Placental pericyte (primary cell): ENCODE measurements at places on chromosomes 13 and 19. TPM values are rescaled to one million over a fixed set of nuclear protein-coding genes. Genes with fewer than 3 reads are reported as not detected.

Gene IGSF23
- not detected in 2 replicates for total RNA-seq

Gene ZNF649
- total RNA-seq = 6.3 and 10.3 TPM in 2 replicates

Gene PTH2
- total RNA-seq = not detected in 2 replicates

Gene FBN3
- not detected in 2 replicates for total RNA-seq

Gene IGFL3
- total RNA-seq = not detected in 2 replicates

Gene CCNA1
- total RNA-seq = 0.43 and 1.1 TPM in 2 replicates

Gene IGLON5
- not detected in 2 replicates for total RNA-seq

Gene CEACAM16
- under 0.01 TPM in 1 of 2 replicates, not detected in the other for total RNA-seq

Gene DZIP1
- 29.5 and 44.5 TPM in 2 replicates for total RNA-seq

Gene PCP2
- not detected in 2 replicates for total RNA-seq

Gene IL12RB1
- total RNA-seq = 0.43 and 0.88 TPM in 2 replicates

Gene PTGER1
- total RNA-seq = 4.8 and 5.2 TPM in 2 replicates

Gene DAND5
- 0.14 TPM in 1 of 2 replicates, not detected in the other for total RNA-seq

Gene EHD2
- 112 and 162 TPM in 2 replicates for total RNA-seq

Gene KIR2DL4
- not detected in 2 replicates for total RNA-seq

Gene ZNF414
- total RNA-seq = 9.9 and 13.3 TPM in 2 replicates
